ENCODE measurements at places on chromosomes 4 and X.

- no peaks in the 10 kb centered on the region for H3K36me3 ChIP-seq
- no peaks in the 10 kb centered on the region for H3K4me1 ChIP-seq
- no peaks in the 10 kb centered on the region for H3K27me3 ChIP-seq
- H3K4me3 ChIP-seq: no peak overlapping the region
- DNase-seq: no peak
These were observed 158.6 kb downstream of the TRIML1 start for GRCh38 chr4:188297873-188298272.

DNA sequence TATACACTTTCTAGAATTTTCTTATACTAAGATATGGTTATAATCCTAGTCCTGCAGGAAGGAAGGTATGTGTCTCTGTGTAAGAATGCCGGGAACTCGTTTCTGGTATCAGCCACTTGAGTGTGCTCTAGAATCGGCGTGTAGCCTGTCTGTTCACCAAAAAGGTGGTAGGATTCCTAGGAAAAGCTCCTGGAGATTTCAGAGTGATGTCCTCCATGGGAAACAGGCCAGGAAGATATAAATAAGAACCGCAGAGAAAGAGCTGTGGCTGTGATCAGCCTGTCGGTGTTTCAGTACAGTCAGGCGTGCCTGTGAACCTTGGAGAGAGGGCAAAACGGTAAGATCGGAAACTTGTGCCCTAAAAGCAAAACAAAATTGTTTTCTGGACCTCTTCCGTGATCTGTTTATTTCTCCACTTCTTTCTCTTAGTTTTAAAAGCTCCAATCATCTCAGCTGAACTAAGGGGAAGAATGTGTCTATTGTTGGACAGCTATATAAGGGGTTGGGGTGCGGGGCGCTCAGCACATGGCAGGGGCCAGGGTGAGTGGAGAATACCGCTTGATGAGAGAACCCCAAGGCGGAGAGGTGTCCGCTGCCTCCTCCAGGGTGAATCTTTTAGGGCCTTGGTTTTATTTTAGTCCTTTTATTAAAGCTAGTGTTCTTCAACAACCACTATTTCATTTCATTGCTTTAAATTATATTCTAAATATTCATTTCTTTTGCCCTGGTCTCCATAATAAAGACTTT lies 303.8 kb upstream of the TENM3 start:
- peaks cover 3% of the 10 kb centered on the region for H3K4me1 ChIP-seq
- H3K36me3 ChIP-seq: no peaks in the 10 kb centered on the region
- H3K4me3 ChIP-seq: no peak overlapping the region
- no peak for DNase-seq
- H3K27ac ChIP-seq: no peak overlapping the region
- H3K27me3 ChIP-seq: no peaks in the 10 kb centered on the region

GRCh38 chr4:88101165-88101564 lies 57.3 kb downstream of the ABCG2 start:
- no peak for DNase-seq
- H3K27ac ChIP-seq: no peak overlapping the region
- H3K4me3 ChIP-seq: no peak overlapping the region
- no peaks in the 10 kb centered on the region for H3K27me3 ChIP-seq

DNA sequence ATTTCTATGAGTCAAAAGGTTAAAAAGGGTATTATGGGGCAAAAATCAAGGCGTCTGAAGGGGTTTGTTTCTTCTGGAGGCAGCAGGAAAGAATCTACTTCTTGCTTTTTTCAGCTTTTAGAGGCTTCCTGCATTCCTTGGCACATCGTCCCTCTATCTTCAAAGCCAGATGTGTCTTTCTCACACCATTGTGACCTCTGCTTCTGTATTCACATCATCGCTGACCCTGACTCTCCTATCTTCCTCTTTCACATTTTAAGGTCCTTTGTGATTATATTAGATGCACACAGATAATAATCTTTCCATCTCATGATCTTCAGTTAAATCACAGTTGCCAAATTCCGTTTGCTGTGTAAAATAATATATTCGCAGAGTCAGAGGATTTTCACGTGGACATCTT lies 112.7 kb downstream of the PPP4R3C start:
- H3K27ac ChIP-seq: no peak overlapping the region
- H3K36me3 ChIP-seq: no peaks in the 10 kb centered on the region

DNA sequence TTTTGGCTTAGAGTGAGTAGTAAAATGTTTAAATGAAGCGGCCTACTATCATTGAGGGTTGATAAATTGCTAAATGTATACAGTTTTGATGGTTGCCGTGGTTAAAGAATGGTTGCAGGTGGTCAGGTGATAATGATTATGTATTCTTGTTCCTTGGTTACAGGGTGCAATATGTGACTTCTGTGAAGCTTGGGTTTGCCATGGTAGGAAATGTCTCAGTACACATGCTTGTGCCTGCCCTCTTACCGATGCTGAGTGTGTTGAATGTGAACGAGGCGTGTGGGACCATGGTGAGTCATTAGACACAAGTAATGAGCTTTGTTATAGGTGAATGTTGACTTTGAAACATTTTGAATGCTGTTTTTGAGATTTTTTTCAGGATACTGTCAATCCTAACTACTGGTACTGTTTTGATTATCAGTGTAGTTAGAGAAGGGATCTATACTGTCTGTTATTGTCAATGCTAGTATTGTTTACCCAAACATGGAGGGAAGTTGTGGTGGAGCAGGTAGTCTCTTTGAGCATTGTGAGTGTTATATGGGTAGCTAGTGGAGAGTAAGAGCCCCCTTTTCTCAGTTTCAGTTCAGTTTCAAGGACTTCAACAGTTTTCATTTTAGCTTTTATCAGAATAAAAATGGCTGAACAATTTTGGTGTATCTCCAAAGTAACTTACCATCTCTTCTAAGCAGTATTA lies 8.9 kb downstream of the ZNF330 start:
- H3K27me3 ChIP-seq: no peaks in the 10 kb centered on the region
- DNase-seq: no peak
- no peaks in the 10 kb centered on the region for H3K4me1 ChIP-seq
- H3K4me3 ChIP-seq: no peak overlapping the region
- peaks cover 17% of the 10 kb centered on the region for H3K36me3 ChIP-seq
- H3K27ac ChIP-seq: no peak overlapping the region
